ENCODE measurements at places on chromosomes 16 and 17.
A peak's percentile ranks its signal among the peaks of the same experiment; 100 is the strongest.

DNA sequence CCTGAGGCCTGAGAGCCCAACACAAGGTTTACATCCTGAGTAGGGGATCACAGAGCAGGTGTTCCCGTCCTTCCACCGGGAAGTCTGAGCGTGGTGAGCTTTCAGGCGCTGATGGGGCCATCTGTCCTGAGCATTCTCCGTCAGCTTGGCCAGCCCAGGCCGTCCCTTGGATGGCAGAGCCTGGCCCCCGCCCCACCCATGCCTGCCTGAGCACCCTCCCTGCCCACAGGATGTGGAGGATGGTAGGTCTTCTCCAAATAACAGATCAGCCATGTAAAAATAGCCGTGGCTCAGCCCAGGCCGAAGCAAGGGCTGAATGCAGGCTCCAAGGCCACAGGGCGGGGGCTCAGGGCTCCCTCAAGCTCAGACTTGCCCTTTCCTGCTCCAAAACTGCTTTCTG is 20.2 kb downstream of the SPNS2 start:
- DNase-seq = no peak

- no peak for DNase-seq
These were observed 235.7 kb downstream of the CHD9NB start for GRCh38 chr16:52816993-52817392.

DNA sequence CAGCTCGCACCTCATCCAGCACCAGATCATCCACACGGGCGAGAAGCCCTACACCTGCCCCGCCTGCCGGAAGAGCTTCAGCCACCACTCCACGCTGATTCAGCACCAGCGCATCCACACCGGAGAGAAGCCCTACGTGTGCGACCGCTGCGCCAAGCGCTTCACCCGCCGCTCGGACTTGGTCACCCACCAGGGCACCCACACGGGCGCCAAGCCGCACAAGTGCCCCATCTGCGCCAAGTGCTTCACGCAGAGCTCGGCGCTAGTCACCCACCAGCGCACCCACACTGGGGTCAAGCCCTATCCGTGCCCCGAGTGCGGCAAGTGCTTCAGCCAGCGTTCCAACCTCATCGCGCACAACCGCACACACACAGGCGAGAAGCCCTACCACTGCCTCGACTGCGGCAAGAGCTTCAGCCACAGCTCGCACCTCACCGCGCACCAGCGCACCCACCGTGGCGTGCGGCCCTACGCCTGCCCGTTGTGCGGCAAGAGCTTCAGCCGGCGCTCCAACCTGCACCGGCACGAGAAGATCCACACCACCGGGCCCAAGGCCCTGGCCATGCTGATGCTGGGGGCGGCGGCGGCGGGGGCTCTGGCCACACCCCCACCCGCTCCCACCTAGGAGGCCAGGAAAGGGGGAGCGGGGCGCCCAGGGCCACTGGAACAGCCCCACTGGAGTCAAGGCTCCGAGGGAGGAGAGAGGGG is 7.5 kb downstream of the ZNF205 start:
- no peak for DNase-seq

GRCh38 chr16:87250431-87250960 is 66.7 kb downstream of the C16orf95 start:
- no peak for DNase-seq

- DNase-seq = no peak
These were observed 5.6 kb upstream of the SLC38A10 start for GRCh38 chr17:81300586-81301155.

DNA sequence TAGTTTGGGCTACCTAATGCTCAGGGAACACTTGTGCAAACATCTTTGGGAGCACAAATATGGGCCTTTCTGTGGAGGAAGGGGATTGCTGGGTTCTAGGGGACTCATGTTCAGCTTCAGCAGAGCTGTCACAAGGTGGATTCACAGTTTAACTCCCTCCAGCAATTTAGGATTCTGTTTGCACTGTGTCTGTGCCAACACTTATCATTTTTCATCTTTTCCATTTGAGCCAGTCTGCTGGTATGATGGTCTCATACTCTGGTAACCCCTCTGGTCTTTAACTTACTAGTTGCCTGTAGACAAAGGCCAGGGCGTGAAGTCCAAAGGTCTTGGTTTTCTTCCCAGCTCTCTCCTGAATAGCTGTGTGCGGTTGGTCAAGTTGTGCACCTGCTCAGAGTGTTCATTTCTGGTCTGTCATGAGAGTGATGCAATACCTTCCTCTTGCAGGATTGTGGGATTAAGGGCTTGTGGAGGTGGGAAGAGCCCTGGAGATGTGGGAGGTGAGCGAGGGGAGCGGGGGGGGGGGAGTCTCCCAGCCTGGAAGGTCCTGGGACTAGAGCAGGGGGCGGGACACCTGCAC is 152.6 kb downstream of the CMIP start:
- DNase-seq = no peak

- peak; percentile 68 for DNase-seq
These were observed at the start of gene SLC7A6 for GRCh38 chr16:68264128-68265077. Gene SLC7A6, plus strand, starts transcription at chr16:68264526. Its CDS starts 10,201 bp downstream, at chr16:68274727.

DNA sequence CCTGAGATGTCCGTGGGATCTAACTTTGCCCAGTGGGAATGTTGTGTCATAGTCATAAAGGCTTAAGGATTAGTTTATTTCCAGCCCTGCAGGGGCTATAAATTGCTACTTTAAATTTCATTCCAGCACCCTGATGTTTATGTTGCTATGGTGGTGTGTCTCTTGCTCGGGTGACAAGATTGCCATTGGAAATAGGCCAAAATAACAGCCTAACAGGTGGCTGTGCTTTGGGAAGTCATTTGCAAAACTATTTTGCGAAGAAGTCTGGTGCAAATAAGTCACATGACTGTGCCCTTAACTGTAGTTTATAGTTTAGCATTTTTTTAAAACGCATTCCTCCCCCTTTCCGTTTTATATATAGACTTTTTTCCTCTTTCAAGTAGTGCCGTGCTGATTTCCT is 23.1 kb downstream of the PITPNC1 start:
- DNase-seq = no peak

GRCh38 chr16:85321509-85322271 is 209.4 kb upstream of the CIBAR2 start:
- peak; percentile 86 for DNase-seq

DNA sequence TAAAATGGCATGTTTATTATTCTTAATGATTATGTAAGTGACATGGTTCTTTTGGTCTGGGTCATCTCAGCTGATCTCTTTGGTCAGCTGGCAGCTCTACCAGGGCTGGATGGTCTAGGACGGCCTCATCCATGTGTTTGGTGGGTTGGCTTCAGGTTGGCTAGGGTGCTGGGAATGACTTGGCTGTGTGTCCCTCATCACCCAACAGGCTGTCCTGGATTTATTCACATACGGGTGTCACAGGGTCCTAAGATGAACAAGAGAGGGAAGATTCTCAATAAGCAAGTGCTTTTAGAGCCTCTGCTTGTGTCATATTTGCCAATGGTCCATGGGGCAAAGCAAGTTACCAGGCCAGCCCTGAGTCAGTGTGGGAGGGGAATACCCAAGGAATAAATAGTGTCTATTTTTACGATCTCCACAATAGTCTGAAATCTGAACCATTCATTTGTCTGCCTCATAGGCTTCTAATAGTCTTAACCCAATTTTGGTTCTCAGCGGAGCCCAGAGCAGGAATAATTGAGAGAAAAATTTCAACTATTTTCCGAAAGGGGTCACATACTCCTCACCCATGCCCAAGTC is 157.5 kb downstream of the HS3ST2 start:
- no peak for DNase-seq

DNA sequence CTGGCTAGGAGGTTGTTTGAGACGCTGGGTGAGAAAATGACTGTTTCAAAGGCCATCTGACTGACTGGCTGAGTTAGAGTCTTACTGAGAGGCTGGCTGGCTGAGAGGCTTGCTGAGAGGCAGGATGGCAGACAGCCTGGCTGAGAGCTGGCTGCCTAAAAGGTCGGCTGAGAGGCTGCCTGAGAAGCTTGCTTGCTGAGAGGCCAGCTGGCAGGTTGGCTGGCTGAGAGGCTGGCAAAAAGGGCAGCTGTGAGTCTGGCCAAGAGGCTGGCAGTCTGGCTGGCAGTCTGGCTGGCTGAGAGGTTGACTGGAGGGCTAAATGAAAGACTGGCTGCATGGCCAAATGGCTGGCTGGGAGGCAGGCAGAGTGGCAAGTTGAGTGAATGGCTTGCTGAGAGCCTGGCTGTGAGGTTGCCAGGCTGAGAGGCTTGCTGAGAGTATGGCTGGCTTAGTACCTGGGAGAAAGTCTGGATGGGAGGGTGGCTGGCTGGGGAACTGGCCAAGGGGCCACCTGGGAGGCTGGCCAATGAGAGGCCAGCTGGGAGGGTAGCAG is 35.3 kb upstream of the ACSM2B start:
- DNase-seq = no peak

DNA sequence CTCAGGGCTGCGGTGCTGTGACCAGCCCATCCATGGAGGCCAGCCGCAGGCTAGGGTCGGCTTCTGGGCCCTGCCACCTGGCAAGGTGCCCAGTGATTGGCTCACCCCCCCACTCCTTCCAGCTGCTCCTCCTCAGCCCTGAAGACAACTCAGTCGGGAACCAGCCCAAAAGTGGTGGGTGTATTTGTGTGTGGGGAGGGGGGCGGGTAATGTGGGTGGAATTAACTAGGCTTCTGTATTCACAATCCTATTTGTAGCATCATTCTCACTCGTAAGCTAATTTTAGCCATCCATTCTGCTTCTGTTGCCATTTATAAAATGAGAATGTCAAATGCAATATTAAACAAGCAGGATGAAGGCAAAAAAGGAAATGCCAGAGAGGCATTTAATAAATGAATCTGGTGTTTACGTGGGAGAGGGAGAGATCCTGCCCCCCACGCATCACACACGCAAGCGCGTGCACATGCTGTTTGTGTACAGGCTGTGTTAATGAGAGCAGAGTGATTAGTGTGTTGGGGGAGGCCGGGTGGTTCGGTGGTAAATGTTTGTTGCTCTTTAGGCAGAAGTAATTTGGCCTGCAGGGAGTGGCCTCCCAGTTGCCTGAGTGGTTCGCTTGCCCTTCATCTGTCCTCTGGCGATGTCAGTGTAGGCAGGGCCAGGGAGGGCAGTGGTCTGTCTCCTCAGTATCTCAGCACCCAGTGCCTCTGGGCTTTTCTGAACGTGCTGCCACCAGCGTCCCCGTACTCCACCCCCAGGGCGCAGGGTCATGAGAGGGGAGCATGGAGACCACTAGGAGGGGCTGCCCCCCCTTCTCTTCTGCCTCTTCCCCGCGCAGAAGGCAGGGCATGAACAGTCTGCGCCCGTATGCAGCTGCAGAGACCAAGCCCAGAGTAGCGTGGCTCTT is 140.1 kb downstream of the CCDC182 start:
- no peak for DNase-seq

DNA sequence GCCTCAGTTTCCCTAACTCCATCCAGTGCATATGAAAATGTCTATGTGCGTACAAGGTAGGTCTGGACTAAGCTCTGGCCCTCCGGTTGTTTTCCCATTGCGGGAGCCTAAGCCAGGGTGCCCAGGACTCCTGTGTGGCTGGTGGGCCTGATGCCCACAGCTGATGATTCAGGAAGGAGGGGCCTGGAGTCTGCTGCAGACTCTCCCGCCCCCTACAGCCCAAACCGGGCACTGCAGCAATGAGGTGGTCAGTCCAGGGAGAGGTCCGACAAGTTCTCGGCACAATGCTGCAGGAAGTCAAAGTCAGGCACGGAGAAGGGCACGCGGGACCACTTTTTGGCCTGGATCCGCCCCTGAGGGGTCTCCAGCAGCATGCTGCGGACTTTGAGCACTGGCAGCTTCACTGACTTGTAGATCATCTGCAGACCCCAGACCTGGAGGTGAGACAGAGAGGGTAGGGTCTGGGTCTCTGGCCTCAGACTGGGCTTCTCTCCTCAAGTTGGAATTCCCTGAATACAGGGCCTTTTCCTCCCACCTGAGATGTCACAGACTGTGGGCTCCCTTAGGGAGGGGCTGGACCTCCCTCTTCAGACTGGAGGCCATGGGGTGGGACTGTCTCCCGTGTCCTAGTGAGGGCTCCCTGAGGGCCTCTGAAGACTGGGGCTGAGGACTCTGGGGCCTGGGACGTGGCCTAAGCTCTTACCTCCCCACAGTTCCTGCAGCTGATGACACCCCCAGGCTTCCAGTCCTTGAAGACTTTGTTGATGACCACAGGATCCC is 3.4 kb upstream of the ZNF385C start:
- peak; percentile 60 for DNase-seq

DNA sequence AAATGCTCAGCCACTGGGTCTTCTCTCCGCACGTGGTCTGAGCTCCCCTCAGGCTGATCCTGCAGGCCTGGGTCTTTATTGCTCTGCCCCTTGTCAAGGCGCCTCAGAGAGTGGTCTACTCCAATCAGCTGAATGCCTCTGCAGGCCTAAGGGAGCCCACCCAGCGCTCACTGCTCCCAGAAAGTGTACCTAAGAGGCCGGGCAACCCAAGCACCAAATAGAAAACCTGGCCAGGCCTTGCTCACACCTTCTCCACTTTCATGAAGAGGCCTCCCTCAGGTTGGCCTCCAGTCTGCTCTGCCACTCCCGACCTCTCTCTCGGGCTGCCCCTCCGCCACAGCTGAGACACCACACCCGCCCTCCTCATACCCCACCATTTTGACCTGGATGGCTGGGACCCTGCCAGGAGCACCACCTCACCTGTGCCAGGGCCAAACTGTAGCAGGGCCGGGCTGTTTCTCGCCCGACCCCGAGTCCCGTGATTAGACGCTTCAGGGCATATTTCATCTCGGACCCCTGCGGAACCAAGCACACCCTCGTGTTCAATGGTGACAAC is 665 bp downstream of the MYBBP1A start:
- DNase-seq = no peak

DNA sequence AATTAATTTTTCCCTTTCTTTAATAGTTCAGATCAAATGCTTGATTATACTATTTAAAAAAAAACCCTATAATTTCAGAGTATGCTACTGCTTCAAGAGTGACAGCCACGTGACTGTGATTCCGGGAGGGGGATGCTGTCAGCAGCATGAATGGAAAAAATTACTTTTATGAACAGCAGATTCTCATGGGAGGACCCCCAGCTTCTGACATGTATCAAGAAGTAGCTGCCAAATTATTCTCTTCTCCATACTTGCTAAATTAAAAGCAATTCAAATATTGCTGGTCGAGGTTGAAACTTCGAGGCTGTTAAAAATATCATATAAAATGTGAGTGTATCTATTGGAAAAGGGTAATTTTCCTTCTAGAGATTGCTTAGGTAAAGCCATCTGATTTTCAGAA is 95.0 kb downstream of the HS3ST4 start:
- no peak for DNase-seq

DNA sequence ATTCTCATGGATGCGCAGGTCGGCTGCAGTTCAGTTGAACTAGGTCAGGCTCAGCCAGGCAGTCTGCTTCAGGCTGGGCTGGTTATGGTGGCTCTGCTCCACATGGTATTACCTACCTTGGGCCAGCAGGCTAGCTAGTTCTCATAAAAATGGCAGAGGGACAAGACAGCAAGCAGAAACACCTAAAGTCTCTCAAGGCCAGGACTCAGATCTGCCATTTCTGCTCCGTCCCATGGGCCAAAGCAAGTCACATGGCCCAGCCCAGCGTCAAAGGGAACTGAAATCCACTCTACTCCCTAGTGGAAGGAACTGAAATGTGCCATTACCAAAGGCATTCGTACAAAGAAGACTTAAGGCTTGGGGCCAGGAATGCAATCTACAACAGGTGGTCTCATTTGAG is 160.0 kb downstream of the TMEM132E start:
- no peak for DNase-seq

All from A172 (cell line).